CD4-positive, alpha-beta T cell treated with Interleukin-15 for 1 hour (primary cell): ENCODE measurements at places on chromosomes 3 and 15.

DNA sequence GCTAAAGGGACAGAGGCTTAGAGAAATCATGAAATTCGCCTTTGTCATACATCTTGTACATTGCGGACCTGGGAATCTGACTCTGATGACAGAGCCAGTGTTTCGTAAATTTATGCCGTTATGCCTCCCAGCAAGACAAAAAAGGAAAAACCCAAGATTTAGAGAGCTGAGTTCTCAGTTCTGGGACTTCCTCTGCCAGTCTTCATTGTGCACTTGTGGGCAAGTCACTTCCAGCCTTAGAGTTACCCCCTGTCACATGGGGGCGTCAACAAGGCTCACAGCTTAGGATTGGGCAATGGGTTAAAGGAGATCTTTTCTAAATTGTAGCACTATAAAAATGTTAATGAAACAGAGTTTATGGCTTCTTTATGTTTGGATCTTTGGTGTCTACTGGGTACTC lies 41.9 kb upstream of the MITF start:
- no peak for DNase-seq

GRCh38 chr15:63940966-63941620 lies 105.2 kb downstream of the DAPK2 start:
- no peak for DNase-seq

DNA sequence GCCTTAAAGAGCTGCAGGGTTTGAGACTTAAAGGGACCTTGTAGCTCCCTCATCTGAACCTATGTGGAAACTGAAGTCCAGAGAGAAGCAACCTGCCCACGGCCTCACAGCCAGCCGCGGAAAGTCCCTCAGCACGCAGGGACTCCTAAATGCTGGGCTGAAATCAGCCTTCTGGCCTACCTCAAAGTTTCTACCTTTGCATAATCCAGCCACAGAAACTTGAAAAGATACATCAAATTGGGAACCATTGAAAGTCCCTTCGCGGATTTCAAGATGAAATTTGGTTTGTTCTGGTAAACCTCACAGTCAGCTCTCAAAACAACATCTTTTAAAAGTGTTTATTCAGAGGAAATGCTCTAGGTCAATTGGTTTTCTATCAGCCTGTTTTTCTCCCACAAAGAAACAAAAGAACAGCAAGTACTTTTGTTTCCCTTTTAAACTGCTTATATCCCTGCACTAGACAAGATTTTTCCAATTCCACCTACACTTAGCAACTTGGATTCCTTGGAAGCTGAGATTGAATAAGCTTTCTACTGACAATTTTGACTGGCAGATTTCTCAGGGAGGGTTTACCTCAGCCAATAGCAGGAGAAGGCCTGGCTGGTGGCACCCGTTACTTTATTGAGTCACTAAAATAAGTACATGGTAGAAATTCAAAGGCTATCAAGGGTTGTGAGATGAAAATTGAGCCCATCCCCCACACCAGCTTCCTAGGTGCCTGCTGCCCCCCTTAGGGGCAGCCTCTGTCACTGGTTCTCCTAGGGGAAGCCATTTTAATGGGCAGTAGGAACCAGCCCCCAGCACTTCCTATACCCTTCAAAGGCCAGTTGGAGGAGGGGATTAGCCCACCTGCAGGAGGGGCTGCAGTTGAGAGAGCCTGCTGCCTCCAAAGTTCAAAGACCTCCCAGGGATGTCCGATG lies 171.2 kb downstream of the ADAMTS17 start:
- DNase-seq: no peak

DNA sequence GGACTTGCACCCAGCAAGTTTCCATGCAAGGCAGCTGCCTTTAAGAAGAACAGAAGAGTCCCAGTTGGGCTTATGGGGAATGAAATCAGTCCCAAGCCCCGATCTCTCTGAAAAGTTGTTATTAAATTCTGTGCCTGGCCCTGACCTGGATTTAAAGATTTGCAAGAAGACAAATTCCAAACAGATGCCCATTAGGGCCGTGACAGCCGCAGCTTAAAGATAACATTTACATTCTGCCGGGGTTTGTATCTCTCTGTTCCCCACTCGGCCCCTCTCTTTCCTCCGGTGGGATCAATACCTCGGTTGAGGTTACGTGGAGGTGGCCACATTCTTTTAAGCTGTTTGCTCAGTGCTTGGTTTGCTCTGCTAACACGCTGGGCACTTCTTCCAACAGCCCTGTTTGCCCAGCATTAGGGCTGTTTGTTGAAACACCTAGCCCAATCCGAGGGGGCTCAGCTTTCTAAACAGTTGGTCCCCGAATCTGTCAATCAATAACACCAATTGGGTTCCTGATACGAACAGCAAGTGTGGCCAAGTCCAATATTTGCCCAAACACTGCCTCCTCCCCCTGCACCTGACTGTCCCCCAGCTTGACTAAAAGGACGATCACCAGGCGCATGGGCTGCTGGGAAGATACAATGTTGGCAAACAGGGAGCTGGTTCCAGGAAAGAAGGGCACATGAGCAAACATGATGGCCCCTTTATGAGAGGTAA lies 108.6 kb downstream of the RPLP1 start:
- DNase-seq: no peak
